ENCODE measurements at places on chromosomes 12 and 14.

DNA sequence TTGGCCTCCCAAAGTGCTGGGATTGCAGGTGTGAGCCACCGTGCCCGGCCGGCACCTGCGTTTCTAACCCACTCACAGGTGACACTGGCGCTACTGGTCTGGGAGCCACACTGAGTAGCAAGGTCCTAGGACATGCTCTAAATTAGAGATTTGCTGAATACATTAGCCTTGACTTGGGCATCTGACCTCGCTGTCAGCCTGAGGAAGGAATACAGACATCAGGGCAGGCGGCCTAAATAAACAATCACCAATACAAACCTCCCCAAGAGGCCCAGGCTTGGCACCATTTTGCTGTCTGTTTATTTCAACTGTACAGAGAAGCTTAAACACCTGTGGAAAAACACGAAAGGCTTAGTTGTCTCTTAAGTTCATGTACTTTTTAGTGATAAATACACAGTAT is 27.5 kb downstream of the P2RX4 start:
- no peak for DNase-seq

GRCh38 chr12:110932046-110932445 is 11.7 kb upstream of the MYL2 start:
- no peak for DNase-seq

DNA sequence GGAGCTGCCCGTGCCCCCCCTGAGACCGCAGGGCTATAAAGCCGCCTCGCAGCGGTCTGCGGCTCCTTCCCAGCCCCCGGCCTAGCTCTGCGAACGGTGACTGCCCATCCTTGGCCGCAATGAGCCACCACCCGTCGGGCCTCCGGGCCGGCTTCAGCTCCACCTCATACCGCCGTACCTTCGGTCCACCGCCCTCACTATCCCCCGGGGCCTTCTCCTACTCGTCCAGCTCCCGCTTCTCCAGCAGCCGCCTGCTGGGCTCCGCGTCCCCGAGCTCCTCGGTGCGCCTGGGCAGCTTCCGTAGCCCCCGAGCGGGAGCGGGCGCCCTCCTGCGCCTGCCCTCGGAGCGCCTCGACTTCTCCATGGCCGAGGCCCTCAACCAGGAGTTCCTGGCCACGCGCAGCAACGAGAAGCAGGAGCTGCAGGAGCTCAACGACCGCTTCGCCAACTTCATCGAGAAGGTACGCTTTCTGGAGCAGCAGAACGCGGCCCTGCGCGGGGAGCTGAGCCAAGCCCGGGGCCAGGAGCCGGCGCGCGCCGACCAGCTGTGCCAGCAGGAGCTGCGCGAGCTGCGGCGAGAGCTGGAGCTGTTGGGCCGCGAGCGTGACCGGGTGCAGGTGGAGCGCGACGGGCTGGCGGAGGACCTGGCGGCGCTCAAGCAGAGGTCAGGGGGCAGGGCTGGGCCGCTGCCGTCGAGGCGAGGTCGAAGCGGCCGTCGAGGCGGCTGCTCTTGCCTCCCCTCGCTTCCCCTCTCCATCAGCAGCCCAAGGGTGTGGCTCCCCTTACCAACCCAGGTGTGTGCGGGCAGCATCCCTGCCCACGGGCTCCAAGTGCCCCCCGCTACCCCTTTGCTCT is at the start of gene PRPH:
Gene PRPH (plus strand): TSS at position 66 of the 855 bp plus-strand sequence. CDS start 54 bp downstream, at position 120.
- no peak for DNase-seq

GRCh38 chr14:66140213-66140918 is 345.8 kb upstream of the CCDC196 start:
- no peak for DNase-seq

- no peak for DNase-seq
Observed at GRCh38 chr14:36021030-36021422, 155.5 kb downstream of the PTCSC3 start.

GRCh38 chr12:76274420-76275083 is 73.7 kb downstream of the BBS10 start:
- no peak for DNase-seq

DNA sequence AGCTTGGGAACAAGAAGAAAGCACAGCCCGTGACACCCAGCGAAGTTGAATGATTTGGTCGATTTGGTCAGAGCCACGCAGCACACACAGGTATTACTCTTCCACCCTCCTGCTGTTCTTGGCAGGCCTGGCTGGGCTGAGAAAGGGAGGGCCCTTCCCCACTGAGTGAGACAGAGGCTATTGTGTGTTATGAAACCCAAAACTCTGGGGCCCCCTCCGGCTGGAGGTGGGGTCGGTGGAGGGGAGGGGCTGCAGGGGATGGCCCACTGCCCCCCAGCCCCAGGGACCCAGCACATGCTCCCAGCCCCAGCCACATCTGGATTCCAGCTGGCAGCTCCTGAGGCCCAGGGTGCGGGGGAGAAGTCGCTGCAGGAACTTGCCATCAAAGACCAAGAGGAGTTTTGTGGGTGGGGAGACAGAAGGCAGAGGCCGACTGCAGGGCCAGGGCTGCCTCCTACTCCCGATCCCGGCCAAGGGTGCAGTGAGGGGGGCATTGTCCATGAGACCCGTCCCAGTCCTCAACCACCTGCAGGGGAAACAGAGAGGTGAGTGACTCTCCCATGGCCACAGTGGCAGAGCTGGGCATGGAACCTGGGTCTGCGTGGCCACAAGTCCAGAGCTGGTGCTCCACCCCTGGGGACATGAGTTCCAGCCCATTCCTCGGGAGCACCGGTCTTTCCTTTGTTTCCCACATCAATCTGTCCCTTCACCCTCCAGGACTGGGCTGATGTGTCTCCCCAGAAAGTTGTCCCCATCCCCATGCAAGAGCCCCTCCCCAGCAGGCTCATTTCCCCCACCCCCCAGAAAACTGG is 8.7 kb downstream of the TMEM119 start:
- no peak for DNase-seq

DNA sequence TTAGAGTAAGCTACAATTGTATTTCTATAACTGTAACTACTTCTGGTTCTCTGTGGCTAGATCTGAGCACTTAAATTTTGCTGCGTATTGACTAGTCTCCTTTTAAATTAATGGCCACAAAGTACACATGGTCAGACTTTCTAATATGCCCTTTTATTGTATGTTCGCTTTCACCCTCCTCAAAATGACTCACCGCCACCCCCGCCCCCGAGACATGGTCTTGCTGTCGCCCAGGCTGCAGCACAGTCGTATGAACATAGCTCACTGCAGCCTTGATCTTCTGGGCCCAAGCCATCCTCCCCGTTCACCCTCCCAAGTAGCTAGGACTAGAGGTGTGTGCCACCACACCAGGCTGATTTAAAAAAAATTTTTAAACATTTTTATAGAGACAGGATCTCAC is 11.8 kb downstream of the MTERF2 start:
- no peak for DNase-seq

GRCh38 chr14:29355331-29355730 is 572.3 kb downstream of the PRKD1 start:
- DNase-seq = no peak

GRCh38 chr12:128339126-128339520 is 72.2 kb downstream of the TMEM132C start:
- DNase-seq = no peak

- DNase-seq = no peak
Observed at GRCh38 chr14:56322531-56322930, 204.3 kb downstream of the PELI2 start.

- DNase-seq = no peak
Observed at GRCh38 chr14:21109377-21110138, 8.7 kb downstream of the TMEM253 start.

GRCh38 chr12:52202361-52203078 is 10.7 kb upstream of the KRT80 start:
- DNase-seq = no peak

DNA sequence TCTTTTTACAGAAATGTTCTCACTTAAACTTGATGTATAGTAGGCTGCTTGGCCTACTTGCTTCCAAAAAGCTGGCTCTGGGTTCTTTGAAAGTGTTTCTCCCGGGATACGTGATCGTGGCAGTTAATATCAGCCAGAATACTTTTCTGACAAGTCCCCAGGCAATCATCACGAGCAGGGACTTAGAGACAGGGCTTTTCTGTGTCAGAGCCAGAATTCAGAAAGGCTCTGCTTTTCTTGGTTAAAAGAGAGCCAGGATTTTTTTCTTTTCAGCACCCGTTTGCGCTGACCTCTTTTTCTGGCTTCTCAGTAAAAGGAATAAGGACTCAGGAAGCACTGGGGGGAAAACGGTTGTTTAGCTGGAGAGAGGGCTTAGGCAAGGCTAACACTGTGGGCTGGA is 57.8 kb upstream of the ARHGAP5 start:
- no peak for DNase-seq

- no peak for DNase-seq
Observed at GRCh38 chr12:116916122-116916521, 5.4 kb downstream of the FBXW8 start.

DNA sequence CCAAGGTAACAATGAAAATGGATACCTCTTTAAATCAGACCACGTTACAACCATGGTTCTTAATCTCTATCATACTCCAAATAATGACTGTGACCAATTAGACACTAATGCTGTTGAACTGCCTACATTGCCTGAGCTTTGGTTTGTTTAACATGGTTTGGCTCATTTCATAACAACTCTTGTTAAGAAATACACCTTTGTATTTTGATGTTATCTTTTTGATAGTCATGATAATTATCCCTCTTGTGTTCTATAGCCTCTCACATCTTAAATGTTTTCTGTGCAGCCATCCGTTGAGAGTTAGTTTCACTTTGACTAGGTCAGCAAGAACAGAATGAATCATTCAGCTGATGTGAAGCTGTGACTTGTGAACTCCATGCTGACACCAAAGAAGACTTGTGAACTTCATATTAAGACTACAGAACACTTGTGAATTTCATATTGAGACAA is 75.5 kb upstream of the RERGL start:
- DNase-seq = peak; percentile 14

DNA sequence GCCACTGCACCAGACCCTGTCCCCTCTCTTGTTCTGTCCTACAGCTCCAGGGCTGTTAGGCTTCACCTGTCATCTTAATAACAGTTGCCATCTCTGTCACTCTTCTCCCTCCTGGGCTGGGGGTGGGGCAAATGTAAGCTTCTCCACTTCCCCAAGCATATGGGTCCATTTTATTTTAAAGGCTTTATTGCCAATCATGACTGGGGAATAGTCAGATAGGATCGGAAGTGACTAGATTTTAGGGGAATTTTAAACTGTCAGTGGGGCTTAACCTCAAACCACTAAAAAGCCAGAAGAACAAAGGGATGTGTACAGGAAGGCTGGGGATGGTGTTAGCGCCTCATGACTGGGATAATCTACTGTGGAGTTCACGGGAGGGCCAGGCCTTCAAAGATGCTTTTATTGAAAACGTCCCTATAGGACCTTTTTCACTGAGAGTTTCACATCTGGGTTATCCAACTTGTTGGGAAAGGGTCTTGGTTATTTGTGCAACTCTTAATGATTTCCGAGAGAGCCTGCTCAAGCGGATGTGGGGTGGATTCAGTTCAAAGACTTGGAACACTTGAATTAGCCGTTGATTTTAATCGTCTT is 41.6 kb downstream of the CHST11 start:
- no peak for DNase-seq

DNA sequence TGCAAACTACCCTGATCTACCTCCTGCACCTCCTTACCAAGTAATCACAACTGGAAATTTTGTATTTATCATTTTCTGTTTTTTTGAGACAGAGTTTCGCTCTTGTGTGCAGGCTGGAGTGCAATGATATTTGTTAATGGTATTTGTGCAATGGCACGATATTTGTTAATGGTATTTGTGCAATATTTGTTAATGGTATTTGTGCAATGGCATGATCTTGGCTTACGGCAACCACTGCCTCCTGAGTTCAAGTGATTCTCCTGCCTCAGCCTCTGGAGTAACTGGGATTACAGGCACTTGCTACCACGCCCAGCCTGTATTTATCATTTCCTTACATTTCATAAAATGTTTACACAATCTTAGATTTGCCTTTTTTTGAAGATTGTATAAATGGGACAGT is 5.7 kb upstream of the NECAP1 start:
- DNase-seq = no peak

DNA sequence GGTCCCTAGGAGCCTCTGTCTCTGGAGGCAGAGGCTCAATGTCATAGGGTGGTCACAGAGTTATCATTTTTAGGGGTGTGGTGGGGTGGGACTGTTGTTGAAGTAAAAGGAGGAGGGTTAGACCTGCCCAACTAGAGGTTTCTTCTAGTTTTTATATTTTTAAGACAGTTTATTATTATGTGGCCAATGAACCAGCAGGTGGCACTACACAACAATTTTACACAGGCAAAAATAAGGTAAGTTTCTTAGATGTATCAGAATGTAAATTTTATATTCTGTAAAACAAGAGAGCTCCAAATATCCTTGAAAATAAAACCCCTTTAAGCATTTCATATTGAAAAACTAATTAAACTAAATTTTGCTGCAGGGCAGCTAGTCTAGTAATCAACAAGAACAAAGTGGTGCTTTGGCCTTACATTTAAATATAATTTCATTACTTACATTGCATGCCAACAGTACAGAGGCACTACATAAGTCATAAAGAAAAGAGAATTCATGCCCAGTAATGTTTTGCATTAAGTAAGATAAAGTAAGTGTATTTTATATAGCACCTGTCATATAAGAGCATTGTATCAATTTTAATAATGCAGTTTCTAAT is 22.2 kb upstream of the OVCH1 start:
- no peak for DNase-seq

DNA sequence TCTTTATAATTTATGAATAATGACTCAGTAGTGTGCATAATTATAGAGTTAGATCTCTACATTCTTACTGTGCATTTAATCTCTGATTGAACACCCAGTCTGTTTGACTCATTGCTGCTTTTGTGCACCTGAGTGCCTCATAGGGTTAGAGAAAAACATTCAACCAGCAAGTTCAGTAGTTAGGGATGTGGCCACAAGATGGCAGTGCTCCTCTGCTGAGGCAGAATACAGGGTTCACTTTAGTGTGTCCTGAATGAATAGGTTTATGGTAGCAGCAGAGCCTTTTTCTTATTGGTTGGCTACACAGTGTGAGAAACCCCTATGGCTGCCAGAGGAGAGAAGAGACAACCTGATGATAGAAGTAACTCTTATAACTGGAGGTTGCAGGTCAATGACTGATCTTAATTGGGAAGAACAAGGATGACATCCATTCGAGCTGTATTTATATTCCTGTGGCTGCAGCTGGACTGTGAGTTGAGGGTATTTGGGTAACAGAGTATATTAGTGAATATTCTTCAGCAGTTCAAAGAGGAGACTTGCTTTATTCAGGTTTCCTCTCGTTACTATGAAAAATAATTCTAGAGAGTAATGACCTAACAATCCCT is 194.9 kb upstream of the OR4E1 start:
- DNase-seq = peak; percentile 67

GRCh38 chr14:65006261-65006721 is 19.6 kb downstream of the FNTB start:
- no peak for DNase-seq

GRCh38 chr12:53172352-53172751 is 8.2 kb upstream of the ZNF740 start:
- DNase-seq = no peak

DNA sequence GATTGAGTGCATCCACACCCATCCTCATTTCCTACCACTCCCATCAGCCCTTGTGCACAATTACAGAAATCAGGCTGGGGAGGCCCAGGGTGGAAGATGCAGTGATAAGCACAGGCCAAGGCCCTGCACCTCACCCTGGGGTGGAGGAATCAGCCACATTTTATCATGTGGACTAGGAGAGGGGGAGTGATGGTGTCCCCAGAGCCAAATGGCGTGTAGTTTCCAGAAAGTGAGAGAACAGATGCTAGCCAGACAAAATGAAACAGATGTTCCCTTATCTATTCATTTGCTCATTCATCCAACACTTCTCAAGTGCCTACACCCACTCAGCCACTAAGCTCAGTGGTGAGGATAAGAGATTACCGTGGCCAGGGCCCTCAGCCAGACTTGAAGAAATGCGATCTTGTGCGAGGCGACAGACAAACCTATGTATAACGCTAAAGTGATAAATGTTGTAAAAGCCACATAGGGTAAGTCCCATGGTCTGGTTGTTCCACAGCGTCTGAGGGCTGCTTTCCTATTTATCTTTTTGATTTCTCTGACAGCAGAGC is 93.6 kb downstream of the STAB2 start:
- no peak for DNase-seq

Data from activated T-helper 2 cell treated with anti-CD3 and anti-CD28 coated beads, Interferon-gamma antibody, Interleukin-2, Interleukin-4, amounts not matched to agents 10 μg/mL and 5 μg/mL and 100 μg/mL, durations not matched to agents 14 hours and 24 hours and 36 hours (primary cell).